ENCODE measurements at places on chromosomes 12 and 14. TPM values are rescaled to one million over a fixed set of nuclear protein-coding genes. Genes with fewer than 3 reads are reported as not detected.

- DNase-seq, result no peak
These were observed 172.4 kb upstream of the SOX5 start for GRCh38 chr12:24121911-24122310.

- no peak for DNase-seq
These were observed 345 bp downstream of the ASPG start for GRCh38 chr14:104085889-104086201.

- peak; percentile 49 for DNase-seq
These were observed 17.4 kb upstream of the B4GALNT3 start for GRCh38 chr12:442235-442884.

DNA sequence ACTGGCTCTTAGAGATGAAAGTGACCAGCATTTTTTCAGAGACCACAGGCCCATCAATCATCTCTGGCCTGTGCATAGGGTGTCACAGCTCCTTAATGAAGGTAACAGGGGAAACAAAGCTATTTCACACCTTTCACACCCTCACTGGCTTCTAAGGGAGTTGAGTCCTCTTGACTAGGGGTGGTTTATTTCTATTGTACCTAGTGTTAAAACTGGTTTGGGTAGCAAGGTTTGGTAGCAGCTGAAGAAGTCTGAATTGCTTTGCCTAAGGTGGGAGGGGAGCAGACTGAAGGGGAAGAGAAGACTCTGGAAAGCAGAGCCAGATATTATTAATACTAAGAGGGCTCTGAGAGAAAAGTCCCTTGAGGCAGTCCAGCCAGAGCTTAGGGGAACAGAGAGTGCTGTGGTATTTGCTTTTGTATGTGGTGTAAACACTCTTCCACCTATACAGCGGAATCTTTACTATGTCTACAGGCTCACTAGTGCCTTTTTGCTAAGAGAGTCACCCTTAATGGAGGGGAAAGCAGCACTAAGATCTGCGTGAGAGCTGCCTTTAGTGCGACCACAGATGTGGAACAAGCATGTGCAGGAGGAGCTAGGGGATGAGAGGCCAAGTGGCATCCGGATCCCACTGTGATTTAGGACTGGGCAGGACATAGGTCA, 95.8 kb downstream of the STXBP6 start:
- DNase-seq, result no peak

- peak; percentile 95 for DNase-seq
These were observed 124.4 kb upstream of the KRR1 start for GRCh38 chr12:75635606-75636444.

GRCh38 chr14:29348504-29348903, 579.1 kb downstream of the PRKD1 start:
- DNase-seq, result peak; percentile 15

DNA sequence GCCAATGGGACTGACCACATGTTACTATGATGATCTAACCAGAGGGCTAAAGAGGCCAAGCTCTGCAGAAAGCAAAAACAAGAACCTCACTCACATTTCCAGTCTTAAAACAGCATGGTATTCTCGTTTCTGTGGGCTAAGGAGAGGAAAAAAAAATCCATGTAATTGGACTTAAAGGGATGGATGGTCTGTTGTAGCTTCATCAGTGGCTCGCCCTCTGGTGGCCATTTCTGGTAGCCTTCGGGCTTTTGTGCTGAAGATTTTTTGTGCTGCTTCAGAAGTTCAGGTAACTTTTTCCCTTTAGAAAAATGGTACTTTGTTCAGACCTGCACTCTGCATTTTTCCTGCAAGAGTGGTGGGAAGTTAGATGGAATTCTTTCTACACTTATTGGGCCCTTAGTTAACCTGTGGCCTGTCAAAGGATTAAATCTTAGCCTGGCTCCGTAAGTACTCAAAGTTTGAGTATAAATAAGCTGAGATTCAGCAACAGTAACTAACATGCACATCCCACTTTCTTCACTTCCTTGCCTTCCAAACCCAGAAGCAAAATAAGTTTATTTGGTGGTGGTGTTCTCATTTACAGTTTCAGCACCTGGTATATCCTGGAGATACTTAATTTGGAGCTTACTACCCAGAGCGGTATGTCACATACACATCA, 22.3 kb downstream of the DCAF4 start:
- DNase-seq, result peak; percentile 57

DNA sequence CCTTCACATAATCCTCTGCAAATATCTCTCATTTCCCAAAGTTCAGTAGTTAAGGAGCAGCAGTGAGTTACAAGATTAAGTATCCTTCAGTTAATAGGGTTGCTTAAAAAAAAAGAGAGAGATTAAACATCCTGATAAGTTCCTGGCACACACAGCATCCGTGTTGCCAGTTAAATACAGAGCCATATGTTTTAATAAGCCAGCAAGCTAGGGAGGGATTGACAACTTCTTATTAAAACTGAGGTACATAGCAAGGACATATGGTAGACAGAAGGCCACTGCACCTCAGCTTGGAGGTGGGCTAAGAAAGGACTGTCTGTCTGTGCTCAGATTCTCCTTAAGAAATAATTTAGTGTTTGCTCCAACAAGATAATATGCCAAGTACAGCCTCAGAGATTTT, 9.6 kb upstream of the TMEM30B start:
- DNase-seq, result no peak

DNA sequence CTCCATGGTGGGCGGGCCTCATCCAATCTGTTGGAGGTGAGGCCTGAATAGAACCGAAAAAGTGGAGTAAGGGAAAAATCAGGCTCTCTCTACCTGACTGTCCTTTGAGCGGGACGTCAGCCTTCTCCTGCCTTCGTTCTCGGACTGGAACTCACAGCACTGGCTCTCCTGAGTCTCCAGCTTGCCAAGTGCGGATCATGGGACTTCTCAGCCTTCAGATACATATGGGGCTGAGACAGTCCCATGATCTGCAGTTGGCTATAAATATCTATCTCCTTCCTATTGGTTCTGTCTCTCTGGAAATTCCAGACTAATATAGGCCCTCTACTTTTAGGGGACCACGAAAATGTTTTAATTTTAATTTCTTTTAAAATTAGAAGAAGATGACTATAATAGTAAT, 29.7 kb upstream of the PLEK2 start:
- no peak for DNase-seq

DNA sequence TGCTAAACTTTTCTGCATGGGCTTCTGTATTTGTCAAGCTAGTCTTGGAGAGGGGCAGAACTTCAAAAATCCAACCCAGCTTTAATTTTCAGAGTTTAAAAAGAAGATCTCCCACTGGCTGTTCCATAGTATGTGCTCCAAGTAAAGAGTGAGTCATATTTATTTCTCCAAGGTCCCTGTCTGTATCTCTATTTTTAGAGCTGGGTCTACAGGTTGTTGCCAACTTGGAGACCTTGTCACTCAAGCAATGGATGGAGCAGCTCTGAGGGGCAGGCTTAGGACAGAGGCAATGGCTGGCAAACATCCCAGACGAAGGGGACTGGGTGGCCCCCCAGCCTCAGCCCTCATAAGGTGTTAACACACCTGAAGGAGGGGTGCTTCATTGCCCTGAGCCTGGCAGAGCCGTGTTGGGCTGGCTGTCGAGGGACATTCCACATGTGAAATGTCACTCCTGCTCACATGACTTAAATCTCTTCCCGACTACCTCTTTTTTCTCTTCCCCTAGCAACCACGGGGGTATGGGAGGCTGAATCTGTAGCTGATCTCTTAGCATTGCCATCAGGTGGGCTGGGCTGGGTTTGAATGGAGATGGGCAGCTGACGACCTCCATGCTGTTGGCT, 103.1 kb downstream of the SMOC1 start:
- no peak for DNase-seq

DNA sequence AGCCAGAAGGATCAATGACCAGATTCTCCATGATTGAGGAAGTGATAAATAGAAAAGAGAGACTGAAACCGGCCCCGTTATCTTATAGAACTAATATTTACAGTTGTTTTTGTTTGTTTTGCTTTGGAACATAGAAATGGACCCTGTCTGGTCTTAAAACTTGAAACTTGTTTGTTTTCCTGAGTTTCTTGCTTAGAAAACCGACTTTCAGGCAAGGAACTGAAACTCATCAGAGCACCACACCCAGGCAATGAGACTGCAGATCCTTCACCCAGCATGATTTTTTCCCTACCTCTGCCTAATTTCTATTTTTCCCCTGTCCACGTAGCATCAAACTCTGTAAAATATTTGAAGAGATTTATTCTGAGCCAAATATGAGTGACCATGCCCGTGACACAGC, 10.6 kb upstream of the CLEC12A start:
- no peak for DNase-seq

DNA sequence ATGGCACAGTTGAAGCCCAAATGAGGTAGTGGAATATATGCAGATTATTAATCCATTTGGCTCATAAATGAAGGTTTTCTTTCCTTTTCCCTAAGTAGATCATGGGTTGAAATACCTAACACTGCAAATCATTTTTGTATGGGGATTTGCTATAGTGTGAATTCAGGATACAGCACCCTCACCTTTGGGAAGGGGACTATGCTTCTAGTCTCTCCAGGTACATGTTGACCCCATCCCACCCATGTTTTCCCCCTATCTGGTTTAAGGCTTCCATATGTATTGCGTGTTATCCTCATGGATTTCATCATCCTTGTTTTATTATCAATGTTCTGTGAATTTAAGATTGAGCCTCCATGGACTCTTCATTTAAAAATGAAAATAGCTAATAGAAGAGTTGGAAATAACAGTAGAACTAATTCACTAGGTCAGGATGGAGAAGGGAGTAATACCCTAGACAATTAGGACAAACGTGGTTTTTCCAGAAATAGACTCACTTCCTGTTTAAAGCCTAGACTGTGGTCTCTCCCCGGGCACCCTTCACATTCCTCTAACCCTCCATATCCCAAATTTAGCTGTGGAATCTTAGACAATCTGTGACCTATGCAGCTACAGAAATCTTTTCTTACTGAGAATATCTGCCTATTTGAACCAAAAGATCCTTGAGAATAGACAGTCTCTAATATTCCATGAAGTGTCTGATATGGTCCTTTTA, 56.5 kb downstream of the DAD1 start:
- peak; percentile 68 for DNase-seq

GRCh38 chr14:28542040-28542439, 224.5 kb upstream of the FOXG1 start:
- peak; percentile 41 for DNase-seq

DNA sequence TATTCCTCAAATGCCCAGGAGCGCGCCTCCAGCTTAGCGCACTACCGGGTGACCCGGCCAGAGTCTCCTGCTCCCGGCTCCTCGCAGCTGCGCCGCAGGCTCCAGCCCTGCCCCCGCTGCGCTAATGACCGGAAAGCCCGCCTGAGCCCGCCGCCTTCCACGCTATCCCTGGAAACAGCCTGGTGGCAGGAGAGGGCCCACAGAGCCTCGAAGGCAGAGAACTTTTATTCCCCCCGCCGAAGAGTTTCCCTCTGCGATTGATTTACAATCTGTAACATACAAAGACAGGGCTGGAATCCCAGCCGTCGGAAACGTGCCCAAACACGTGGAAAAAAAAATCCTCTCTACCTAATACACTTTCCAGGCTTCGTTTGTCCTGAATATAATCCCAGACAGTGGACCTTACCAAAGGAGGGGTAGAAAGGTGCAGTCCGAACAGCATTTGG, 1.5 kb downstream of the COL2A1 start:
- DNase-seq, result no peak

GRCh38 chr14:104378698-104379113, 200.9 kb upstream of the C14orf180 start:
- DNase-seq, result no peak

GRCh38 chr12:130577351-130577750, 138.7 kb downstream of the RIMBP2 start:
- no peak for DNase-seq

- DNase-seq, result no peak
These were observed 71.5 kb downstream of the AACS start for GRCh38 chr12:125136702-125137101.

GRCh38 chr12:125312471-125312870, 247.2 kb downstream of the AACS start:
- DNase-seq, result no peak

GRCh38 chr14:101197595-101198397, 294.3 kb upstream of the RTL1 start:
- no peak for DNase-seq

DNA sequence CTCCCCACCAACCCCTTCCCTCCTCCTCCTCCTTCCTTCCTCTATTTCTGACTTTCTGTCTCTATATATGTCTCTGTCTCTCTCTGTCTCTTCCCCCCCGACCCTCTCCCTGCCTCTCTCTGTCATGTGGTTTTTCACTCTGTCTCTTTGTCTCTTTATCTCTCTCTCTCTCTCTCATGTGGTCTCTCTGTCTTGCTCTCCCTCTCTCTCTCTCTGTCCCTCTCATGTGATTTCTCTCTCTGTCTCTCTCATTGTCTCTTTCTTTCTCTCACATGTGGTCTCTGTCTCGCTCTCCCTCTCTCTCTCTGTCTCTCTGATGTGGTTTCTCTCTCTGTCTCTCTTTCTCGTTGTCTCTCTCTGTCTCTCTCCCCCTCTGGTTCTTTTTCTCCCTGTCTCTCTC, 59.3 kb downstream of the PHETA1 start:
- DNase-seq, result no peak

CACNA1C gene
- 0.57 TPM for total RNA-seq

SERPINA10 gene
- total RNA-seq, result not detected

HNRNPC gene
- 1,010 TPM for total RNA-seq

LTBP2 gene
- 211 TPM for total RNA-seq

TMEM121 gene
- total RNA-seq, result 11.0 TPM

NEDD1 gene
- 42.1 TPM for total RNA-seq

NAV3 gene
- total RNA-seq, result 53.3 TPM

LGR5 gene
- total RNA-seq, result 0.06 TPM

CPNE8 gene
- total RNA-seq, result not detected

DTX3 gene
- total RNA-seq, result 19.3 TPM

PIWIL1 gene
- not detected for total RNA-seq

CLEC2A gene
- not detected for total RNA-seq

TAS2R42 gene
- total RNA-seq, result not detected

RFX4 gene
- total RNA-seq, result not detected

CCDC177 gene
- total RNA-seq, result not detected

TAS2R7 gene
- 0.32 TPM for total RNA-seq

IL23A gene
- total RNA-seq, result 0.29 TPM

SYNDIG1L gene
- not detected for total RNA-seq

PROX2 gene
- not detected for total RNA-seq

VASH1 gene
- 1.8 TPM for total RNA-seq

HCAR1 gene
- not detected for total RNA-seq

CELA1 gene
- not detected for total RNA-seq

TAS2R50 gene
- total RNA-seq, result 0.75 TPM

CISTR gene
- total RNA-seq, result not detected

DDIT3 gene
- 15.3 TPM for total RNA-seq

ERO1A gene
- 98.4 TPM for total RNA-seq

PMCH gene
- total RNA-seq, result not detected
